ENCODE measurements at places on chromosomes 1 and 21. TPM values are rescaled to one million over a fixed set of nuclear protein-coding genes. Genes with fewer than 3 reads are reported as not detected.

- DNase-seq = no peak
Measured at GRCh38 chr1:41338820-41339219, 22.4 kb upstream of the FOXO6 start.

RNU1-1 gene
- 1,043 TPM for total RNA-seq

DNA sequence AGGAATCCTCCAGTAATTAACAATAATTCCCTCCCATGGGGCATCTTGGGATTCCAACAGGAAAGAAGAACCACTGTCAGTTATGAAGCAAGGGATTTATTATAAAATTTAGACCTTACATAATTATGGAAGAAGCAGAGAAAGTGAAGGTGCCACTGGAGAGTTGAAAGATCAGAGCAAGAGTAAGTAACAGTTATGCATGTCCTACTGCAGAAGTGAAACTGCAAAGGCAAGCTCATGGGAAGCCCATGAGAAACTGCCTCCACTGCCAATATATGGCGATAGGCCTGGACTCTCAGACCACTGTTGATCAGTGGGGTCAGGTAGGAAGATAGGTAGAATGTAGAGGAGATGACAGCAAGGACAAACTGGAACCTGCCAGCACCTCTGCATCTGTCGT lies 123.6 kb upstream of the ZNF648 start:
- DNase-seq = no peak

- no peak for DNase-seq
Measured at GRCh38 chr1:18870957-18871356, 11.5 kb upstream of the TAS1R2 start.

FAM72C gene
- 25.9 TPM for total RNA-seq

DNA sequence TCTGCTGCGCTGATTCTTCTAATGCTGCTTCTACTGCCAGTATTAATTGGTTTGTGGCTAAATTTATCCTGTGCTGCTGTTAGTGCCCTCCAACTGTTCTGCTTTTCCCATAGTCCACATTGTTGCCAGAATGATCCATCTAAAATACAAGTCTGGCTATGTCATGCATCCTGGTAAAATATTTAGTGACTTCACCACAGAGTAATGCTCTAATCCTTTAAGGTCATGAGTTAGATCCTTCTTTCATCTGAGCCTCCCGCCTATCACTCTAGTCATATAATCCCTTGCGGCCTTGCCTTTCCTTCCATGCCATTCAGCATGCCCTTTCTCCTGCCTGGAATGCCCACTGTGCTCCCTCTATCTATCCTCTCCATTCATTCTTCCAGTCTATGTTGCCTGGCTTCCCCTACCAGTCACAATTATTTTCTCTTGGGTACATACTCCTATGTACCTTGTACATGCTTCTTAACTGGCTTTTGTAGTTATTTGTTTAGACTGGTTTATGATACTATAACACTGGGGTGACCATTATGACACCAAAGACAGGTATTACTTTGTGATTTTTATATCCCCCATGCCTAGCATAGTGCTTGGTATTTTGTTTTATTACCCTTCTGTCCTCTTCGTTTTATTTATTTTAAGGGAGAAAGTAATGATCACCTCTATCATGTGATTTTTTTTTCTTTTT lies 144.0 kb downstream of the MAGI3 start:
- DNase-seq = no peak

DNA sequence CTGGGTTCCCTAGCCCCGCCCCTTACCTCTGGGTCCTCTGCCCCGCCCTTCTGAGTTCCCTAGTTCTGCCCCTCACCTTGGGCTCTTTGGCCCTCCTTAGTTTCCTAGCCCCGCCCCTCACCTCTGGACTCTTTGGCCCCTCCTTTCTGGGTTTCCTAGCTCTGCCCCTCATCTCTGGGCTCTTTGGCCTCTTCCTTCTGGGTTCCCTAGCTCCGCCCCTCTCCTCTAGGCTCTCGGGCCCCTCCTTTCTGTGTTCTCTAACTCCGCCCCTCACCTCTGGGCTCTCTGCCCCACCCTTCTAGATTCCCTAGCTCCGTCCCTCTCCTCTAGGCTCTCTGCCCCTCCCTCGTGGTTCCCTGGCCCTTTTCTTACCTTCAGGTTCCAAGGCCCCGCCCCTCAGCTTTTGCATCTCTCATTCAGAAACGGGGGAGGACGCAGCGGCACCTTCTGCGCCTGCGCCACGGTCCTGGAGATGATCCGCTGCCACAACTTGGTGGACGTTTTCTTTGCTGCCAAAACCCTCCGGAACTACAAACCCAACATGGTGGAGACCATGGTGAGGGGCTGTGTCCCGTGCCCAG lies 88.5 kb downstream of the PTPRU start:
- peak; percentile 4 for DNase-seq

DNA sequence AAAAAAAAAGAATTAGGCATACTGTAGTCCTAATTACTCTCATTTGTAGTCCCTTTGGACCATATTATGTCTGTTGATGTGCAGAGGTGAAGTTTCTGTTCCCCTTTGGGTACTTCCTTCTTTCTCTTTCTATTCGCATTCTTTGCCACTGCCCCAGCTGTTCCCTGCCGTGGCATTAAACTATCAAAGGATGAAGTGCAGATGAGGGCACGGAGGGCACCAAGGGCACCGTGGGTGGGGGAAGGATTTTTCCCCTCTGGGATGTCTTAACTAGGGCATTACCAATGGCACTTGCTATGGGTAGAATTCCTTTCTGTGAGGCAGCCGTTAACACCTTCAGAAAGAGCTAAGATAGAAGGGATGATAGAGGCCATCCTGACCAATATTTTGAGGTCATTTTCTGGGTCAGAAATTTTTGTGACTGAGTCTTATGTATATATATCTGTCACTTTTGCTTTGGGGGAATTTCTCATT lies 4.9 kb upstream of the MAPKAPK2 start:
- DNase-seq = peak; percentile 48

- no peak for DNase-seq
Measured at GRCh38 chr1:197526736-197527371, 248.4 kb downstream of the DENND1B start.

Measured in activated CD8-positive, alpha-beta T cell treated with anti-CD3 and anti-CD28 coated beads for 36 hours (primary cell).